ENCODE measurements at places on chromosomes 11 and 22.

DNA sequence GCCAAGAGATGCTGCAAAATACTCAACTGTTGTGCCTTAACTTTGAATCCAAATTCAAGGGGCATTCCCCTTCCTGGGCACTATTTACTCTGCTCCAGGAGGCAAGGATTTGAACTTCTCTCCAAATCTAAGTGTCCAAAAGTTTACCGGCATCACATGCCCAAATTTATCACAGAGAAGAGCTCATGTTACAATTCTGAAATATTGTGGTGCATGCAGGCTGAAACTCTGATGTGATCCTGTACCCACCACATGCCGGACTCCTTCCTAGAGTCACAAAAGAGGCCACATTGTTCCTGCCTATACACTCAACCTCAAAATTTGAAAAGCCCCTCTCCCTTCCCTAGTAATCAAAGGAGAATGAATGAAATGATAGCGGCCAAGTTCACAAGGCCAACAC lies 1.3 kb downstream of the TRAF6 start:
- H3K4me3 ChIP-seq, result peak overlapping the region; percentile 92
- no peak for DNase-seq
- peaks cover 37% of the 10 kb centered on the region for H3K4me1 ChIP-seq
- peak overlapping the region; percentile 88 for H3K27ac ChIP-seq
- H3K27me3 ChIP-seq, result no peaks in the 10 kb centered on the region

- peak overlapping the region; percentile 25 for H3K27ac ChIP-seq
- H3K36me3 ChIP-seq, result no peaks in the 10 kb centered on the region
- DNase-seq, result no peak
- peaks cover 26% of the 10 kb centered on the region for H3K4me1 ChIP-seq
- no peaks in the 10 kb centered on the region for H3K27me3 ChIP-seq
Observed at GRCh38 chr11:95576146-95576845, 213.3 kb downstream of the FAM76B start.

DNA sequence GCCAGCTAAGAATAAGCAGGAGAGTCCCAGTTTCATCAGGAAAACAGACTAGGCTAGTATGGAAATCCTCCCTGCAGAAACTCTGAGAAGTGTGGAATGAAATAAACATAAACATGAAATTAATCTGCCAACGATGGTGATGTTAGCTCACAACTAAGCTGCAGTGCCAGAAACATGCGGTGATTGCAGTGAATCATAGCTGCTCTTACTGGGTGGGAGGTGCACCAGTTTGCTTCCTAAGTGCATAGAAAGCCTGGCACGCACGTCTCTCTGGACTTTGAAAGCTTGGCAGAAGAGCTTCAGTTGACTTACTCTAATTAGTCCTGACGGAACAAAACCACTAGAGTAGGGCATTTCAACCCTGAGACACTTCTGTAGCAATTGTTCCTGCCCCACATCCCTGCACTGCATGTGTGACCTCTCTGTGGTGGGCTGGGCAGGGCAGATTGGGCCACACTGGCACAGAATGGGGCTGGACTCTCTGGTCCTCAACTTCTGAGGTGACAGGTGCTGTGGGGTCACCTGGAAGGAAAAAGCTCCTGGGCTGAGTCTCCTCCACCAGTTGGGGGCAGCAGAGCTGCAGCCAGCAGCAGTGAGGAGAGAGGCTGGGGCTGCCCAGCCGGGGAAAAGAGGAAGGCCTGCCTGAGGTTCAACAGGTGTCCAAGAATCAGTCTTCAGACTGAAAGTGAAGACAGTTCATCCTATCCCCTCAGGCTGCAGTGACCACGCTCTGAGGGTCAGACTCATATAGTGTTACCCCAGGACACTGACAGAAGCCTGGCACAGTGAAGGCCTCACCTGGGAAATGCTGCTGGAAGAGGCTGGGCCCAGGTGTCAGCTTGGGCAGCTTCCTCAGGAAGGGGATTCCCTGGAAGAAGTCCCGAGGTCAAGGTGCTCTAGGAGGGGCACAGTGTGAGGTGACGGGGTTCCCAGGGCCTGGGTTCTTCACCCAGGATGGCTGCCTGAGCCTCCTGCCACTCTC lies 40.5 kb downstream of the GGTLC2 start:
- no peak for DNase-seq
- H3K27me3 ChIP-seq, result no peaks in the 10 kb centered on the region
- H3K36me3 ChIP-seq, result no peaks in the 10 kb centered on the region
- H3K4me1 ChIP-seq, result peaks cover 8% of the 10 kb centered on the region

- H3K36me3 ChIP-seq, result no peaks in the 10 kb centered on the region
- no peak for DNase-seq
- H3K4me1 ChIP-seq, result no peaks in the 10 kb centered on the region
- no peaks in the 10 kb centered on the region for H3K27me3 ChIP-seq
- H3K27ac ChIP-seq, result no peak overlapping the region
- H3K4me3 ChIP-seq, result no peak overlapping the region
Observed at GRCh38 chr11:21205205-21205604, 535.8 kb downstream of the NELL1 start.

DNA sequence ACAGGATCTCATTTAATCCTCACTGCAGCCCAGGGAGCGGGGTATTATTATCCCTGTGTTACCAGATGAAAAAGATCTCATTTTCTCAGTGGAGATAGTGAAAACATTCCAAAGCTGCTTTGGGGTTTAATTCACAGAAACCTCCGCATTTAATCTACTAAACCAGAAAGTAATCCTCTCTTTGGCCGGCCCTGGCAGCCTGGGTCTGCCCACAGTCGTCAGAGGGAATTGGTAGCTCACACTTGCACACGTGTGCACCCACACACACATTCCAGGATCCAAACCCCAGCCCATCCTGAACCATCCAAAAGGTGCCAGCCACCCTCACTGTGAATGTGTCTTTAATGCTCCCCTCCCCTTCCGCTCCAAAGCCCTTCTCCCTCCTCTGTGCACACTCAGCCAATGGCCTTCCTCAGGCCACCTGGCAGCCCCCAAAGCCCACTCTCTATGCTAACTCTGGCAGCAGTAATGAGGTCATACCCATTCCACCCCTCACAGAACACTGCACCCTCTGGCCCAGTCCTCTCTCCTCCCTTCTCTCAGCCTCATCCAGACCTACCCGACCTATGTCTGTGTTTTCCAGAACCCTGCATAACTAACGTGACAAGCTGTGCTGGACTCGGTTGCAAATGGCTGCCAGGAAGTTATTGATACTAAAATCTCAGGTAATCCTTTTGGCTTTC lies 466.2 kb downstream of the SOX6 start:
- peaks cover 11% of the 10 kb centered on the region for H3K4me1 ChIP-seq
- H3K4me3 ChIP-seq, result no peak overlapping the region
- no peaks in the 10 kb centered on the region for H3K36me3 ChIP-seq
- no peak overlapping the region for H3K27ac ChIP-seq
- no peaks in the 10 kb centered on the region for H3K27me3 ChIP-seq
- no peak for DNase-seq

DNA sequence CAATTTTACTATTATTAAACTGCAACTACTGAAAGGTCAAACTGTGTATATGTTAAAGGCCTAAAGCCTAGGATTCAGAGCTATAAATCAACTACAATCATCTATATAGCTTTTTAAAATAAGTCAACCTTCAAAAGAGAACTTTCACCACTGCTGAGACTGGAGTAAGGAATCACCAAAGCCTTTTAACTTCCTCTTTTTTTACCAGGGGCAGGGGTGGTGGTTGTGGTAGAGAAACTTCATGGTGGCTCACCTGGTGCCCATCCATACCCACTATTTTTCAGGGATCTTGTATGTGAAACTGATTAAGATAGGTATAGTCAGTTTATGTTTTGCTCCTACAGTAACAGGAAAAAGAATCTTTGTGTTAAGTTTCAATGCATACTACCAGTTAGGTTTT lies 31.5 kb downstream of the TSG101 start:
- DNase-seq, result no peak
- no peaks in the 10 kb centered on the region for H3K27me3 ChIP-seq
- no peak overlapping the region for H3K27ac ChIP-seq
- peaks cover 21% of the 10 kb centered on the region for H3K36me3 ChIP-seq
